ENCODE measurements at places on chromosomes 4 and X.

- no peaks in the 10 kb centered on the region for H3K4me1 ChIP-seq
- H3K36me3 ChIP-seq = no peaks in the 10 kb centered on the region
- H3K4me3 ChIP-seq = no peak overlapping the region
- H3K27me3 ChIP-seq = no peaks in the 10 kb centered on the region
- H3K27ac ChIP-seq = no peak overlapping the region
Measured at GRCh38 chr4:123743848-123744247, 347.3 kb downstream of the SPRY1 start.

GRCh38 chrX:21745756-21746155 is 12.2 kb downstream of the SMPX start:
- H3K36me3 ChIP-seq = no peaks in the 10 kb centered on the region
- H3K4me1 ChIP-seq = no peaks in the 10 kb centered on the region
- H3K27ac ChIP-seq = no peak overlapping the region
- peak; percentile 31 for DNase-seq
- H3K4me3 ChIP-seq = no peak overlapping the region

DNA sequence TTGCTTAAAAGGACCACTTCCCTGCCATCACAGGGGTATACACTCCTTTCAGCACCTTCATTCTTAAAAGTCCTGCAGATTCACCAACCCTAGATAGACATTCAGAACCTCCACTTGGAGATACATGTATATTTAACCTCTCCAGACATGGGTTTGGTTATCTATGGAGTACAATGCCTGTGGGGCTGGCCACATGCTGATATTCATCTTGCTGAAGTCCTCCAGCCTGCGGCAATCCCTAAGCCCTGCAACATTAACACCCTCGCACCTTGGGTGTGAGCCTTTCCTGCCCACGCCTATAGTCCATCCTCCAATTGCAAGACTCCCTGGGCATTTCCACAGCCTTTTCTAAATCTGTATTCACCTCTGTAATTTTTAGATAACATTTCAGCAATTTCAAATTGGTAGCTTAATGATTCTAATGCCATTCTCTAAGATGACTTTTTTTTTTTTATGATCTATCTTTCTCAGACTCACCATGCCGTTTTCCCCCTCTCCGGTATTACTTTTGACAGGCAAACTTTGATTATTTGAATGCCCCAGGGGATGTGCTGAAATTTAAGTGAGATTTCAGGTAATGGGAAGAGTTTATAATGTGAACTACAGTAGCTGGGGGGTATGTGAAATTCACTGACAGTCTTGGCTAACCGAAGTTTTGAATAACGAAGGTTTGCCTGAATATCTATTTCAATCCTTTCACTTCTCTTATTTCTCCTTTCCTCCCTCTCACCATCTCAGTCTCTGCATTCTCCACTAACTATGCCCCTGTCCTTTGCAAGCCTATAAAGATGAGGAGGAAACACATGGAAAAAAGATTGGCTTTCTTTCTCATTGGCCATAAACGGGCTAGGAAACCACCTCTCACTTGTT is 24.1 kb downstream of the CCDC149 start:
- DNase-seq = no peak
- no peaks in the 10 kb centered on the region for H3K36me3 ChIP-seq
- H3K4me3 ChIP-seq = no peak overlapping the region
- H3K27ac ChIP-seq = no peak overlapping the region
- H3K4me1 ChIP-seq = no peaks in the 10 kb centered on the region

DNA sequence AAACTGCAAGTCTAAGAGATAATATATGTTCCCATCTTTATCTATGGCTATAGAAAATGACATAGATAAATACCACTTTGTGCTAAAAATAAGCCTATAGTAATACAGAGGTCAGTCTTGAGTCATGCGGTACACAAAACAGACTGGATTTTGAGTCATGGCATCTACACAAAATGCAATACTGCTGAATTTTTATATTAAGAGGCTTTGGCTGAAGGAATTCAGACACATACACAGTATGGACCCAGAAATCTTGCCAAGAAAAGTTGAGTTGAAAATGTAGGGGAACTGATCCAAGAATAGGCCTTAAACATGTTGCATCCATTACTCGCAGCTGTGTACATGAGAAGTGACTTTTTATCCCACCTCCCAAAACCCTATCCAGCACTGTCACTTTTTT is 184.4 kb downstream of the TENM3 start:
- no peaks in the 10 kb centered on the region for H3K27me3 ChIP-seq
- H3K4me3 ChIP-seq = no peak overlapping the region
- H3K36me3 ChIP-seq = no peaks in the 10 kb centered on the region
- DNase-seq = no peak

DNA sequence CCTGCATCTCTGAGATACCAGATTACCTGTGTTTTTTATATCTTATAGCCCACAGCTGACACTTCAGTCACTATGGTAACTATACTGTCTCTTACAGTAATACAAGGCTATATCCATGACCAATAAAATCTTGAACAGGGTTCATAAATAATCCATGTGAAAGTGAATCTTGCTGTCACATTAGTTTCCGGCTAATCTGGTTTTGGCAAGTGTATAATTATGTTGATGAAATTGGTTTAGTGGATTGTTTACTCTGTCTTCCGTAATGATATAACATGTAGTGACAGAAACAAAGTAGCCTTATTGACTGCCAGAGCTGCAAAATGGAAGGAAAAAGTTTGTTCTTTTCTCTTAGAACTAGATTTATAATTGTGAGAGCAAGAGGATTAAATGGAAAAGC is 686.6 kb upstream of the PABPC4L start:
- H3K4me3 ChIP-seq = no peak overlapping the region
- no peaks in the 10 kb centered on the region for H3K36me3 ChIP-seq
- H3K27ac ChIP-seq = no peak overlapping the region
- H3K27me3 ChIP-seq = no peaks in the 10 kb centered on the region
- DNase-seq = no peak
- H3K4me1 ChIP-seq = no peaks in the 10 kb centered on the region

- DNase-seq = no peak
- no peaks in the 10 kb centered on the region for H3K4me1 ChIP-seq
- no peaks in the 10 kb centered on the region for H3K27me3 ChIP-seq
- H3K27ac ChIP-seq = no peak overlapping the region
Measured at GRCh38 chr4:153592064-153592463, 92.0 kb upstream of the TLR2 start.

- H3K27me3 ChIP-seq = no peaks in the 10 kb centered on the region
- H3K4me3 ChIP-seq = no peak overlapping the region
- no peaks in the 10 kb centered on the region for H3K36me3 ChIP-seq
Measured at GRCh38 chr4:178838776-178839175, 1396.5 kb upstream of the AGA start.

DNA sequence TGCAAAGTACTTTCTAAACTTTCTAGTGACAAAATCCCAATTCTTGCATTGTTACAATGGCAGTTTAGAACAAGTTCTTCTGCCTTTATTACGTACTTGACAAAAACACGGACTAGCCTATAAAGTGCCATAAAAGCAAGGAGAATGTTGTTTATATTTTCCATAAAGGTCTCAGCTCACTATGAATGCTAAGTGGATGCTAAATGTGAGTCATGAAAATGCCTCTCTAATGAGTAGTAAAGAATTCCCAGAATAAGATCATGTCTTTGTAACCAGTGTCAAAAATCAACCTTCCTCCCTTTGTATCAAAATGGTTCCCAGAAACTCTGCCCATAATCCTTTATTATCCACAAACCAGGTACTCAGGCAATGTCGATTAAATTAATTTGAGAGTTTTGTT is 539.8 kb upstream of the SLIT2 start:
- H3K4me3 ChIP-seq = no peak overlapping the region
- no peaks in the 10 kb centered on the region for H3K36me3 ChIP-seq
- peaks cover 15% of the 10 kb centered on the region for H3K4me1 ChIP-seq

DNA sequence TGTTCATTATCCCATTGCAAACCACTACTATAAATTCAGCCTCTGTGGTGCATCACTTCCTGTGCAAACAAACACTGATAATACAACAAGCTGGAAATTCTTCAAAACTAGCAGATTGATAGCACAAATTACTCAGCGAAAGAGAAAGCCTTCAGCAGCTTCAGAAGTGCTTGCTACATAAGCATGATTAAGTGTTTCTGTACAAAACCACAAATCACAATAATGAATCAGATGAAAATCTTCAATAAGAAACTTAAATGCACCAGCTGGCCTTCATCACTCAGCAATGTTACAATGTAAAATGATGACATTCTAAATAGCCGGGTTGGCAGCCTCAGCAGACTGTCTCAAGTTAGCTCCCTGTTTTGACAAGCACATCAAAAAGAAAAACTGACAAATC is 262.2 kb downstream of the SPOCK3 start:
- H3K4me3 ChIP-seq = no peak overlapping the region
- no peaks in the 10 kb centered on the region for H3K27me3 ChIP-seq
- H3K36me3 ChIP-seq = no peaks in the 10 kb centered on the region
- no peaks in the 10 kb centered on the region for H3K4me1 ChIP-seq
- no peak overlapping the region for H3K27ac ChIP-seq

- no peak overlapping the region for H3K4me3 ChIP-seq
- H3K27me3 ChIP-seq = peaks cover 4% of the 10 kb centered on the region
- H3K4me1 ChIP-seq = no peaks in the 10 kb centered on the region
- DNase-seq = no peak
- H3K27ac ChIP-seq = no peak overlapping the region
- H3K36me3 ChIP-seq = no peaks in the 10 kb centered on the region
Measured at GRCh38 chr4:127776620-127777019, 5.5 kb upstream of the HSPA4L start.

DNA sequence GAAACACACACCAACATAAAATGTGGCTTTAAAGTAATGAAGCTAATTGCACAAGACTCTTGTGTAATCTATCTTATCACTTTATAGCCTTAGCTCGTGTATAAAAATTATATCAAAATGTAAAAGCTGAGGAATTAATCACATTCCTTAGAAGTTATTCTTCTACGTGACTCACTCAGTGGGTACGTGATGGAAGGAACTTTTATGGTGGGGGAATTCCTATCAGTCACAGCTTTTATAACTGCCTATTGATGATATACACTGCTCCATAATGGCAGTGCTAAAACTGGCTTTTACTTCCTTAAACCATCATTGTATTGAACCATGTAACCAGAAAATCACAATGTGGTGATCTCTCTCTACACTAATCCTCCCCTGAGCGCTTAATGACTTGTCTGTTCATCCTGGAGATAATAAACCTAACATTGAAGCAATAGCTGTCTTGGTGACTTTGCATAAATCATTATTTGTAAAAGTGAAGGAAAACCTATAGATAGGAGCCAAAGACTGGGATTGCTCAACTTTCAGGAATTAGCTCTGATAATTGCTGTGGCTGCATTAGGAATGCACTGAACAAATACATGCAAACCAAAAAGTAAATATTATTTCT is 276.7 kb downstream of the GBA3 start:
- H3K36me3 ChIP-seq = no peaks in the 10 kb centered on the region
- no peak overlapping the region for H3K4me3 ChIP-seq
- H3K27ac ChIP-seq = no peak overlapping the region
- no peak for DNase-seq
- H3K4me1 ChIP-seq = no peaks in the 10 kb centered on the region
- no peaks in the 10 kb centered on the region for H3K27me3 ChIP-seq

- H3K36me3 ChIP-seq = no peaks in the 10 kb centered on the region
- no peak overlapping the region for H3K27ac ChIP-seq
- H3K4me3 ChIP-seq = no peak overlapping the region
Measured at GRCh38 chrX:119015407-119016237, 41.2 kb downstream of the LONRF3 start.

- H3K36me3 ChIP-seq = no peaks in the 10 kb centered on the region
- H3K27ac ChIP-seq = no peak overlapping the region
- H3K4me1 ChIP-seq = no peaks in the 10 kb centered on the region
- H3K4me3 ChIP-seq = no peak overlapping the region
Measured at GRCh38 chrX:5155301-5155700, 1073.4 kb downstream of the NLGN4X start.

GRCh38 chrX:20951016-20951810 is 423.0 kb upstream of the CNKSR2 start:
- DNase-seq = no peak
- H3K27ac ChIP-seq = no peak overlapping the region
- H3K4me1 ChIP-seq = no peaks in the 10 kb centered on the region
- no peak overlapping the region for H3K4me3 ChIP-seq

- peaks cover 19% of the 10 kb centered on the region for H3K36me3 ChIP-seq
- no peaks in the 10 kb centered on the region for H3K4me1 ChIP-seq
- DNase-seq = no peak
- no peak overlapping the region for H3K27ac ChIP-seq
Measured at GRCh38 chr4:8403976-8404375, 36.5 kb downstream of the ACOX3 start.

DNA sequence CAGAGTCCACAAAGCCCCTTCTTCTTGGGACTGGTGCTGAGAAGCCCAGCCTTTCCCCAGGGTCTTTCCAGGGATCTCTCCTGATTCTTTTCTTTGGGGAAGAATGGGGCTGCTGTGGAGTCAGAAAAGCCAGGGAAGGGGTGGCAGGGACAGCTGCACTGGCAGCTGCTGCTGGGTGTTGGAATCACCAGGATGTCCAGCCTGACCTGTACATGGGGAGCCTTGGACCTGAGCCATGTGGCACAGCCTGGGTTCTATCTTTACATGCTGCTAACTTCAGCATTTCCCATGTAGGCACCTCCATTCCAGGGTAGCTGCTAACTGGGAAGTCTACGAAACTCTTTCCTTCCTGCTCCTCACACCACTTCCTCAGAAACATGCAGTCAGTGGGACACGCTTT is 36.0 kb downstream of the MED28 start:
- DNase-seq = no peak
- no peak overlapping the region for H3K4me3 ChIP-seq

DNA sequence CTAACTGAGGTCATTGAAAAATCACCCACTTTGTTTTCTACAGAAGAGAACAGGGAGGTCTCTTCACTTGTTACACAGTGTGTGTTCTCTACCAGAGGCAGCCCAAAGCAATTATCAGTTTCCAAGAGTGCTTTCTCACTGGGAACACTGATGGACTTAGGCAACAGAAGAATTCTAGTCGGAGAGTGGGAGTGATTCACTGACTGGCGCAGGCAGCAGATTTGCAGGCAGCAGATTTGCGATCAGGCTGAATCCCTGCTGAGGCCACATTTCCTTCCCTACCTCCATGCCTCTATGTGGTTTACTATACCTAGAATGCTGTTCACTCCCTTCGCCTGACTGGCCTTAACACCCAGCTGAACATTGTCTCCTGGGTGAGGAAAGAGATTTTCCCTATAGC is 6.6 kb downstream of the OCIAD2 start:
- DNase-seq = no peak
- H3K27ac ChIP-seq = no peak overlapping the region
- H3K4me1 ChIP-seq = peaks cover 10% of the 10 kb centered on the region
- H3K4me3 ChIP-seq = no peak overlapping the region

- H3K27me3 ChIP-seq = no peaks in the 10 kb centered on the region
- H3K4me1 ChIP-seq = peaks cover 3% of the 10 kb centered on the region
- no peaks in the 10 kb centered on the region for H3K36me3 ChIP-seq
- DNase-seq = no peak
Measured at GRCh38 chrX:155983326-155983725, 14.2 kb upstream of the IL9R start.

GRCh38 chr4:87097075-87097474 is 123.3 kb downstream of the KLHL8 start:
- H3K36me3 ChIP-seq = peaks cover 71% of the 10 kb centered on the region
- no peak overlapping the region for H3K4me3 ChIP-seq
- no peaks in the 10 kb centered on the region for H3K27me3 ChIP-seq
- no peak for DNase-seq

Data from DND-41 (cell line).